ENCODE measurements at places on chromosomes 3 and 15. TPM values are rescaled to one million over a fixed set of nuclear protein-coding genes. Genes with fewer than 3 reads are reported as not detected.
A peak's percentile ranks its signal among the peaks of the same experiment; 100 is the strongest.

DUOXA2 gene
- not detected for total RNA-seq

DNA sequence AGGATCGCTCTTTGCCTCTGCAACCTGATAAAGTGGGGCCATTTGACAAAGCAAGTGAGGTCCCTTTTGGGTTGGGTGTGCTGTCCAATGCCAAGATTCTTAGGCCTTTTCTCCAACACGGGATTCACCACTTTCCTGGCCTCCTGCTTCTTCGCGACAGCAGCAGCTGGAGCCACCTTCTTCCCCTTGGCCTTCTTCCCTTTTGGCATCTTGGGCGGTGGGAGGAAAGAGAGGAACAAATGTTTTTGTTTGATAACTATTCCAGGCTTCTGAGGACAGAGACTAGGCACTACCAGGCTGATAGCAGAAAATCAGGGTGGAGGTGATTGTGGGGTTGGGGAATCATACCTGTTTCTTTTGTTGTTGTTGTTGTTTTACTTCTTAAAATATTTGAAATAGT is 30.0 kb upstream of the FAM81A start:
- DNase-seq, result no peak
- no peaks in the 10 kb centered on the region for H3K36me3 ChIP-seq
- H3K4me1 ChIP-seq, result no peaks in the 10 kb centered on the region
- H3K27ac ChIP-seq, result no peak overlapping the region
- H3K4me3 ChIP-seq, result no peak overlapping the region

GRCh38 chr3:6771171-6771570 is 89.7 kb upstream of the GRM7 start:
- peaks cover 5% of the 10 kb centered on the region for H3K36me3 ChIP-seq
- H3K27ac ChIP-seq, result no peak overlapping the region
- H3K27me3 ChIP-seq, result no peaks in the 10 kb centered on the region
- no peak for DNase-seq

DNA sequence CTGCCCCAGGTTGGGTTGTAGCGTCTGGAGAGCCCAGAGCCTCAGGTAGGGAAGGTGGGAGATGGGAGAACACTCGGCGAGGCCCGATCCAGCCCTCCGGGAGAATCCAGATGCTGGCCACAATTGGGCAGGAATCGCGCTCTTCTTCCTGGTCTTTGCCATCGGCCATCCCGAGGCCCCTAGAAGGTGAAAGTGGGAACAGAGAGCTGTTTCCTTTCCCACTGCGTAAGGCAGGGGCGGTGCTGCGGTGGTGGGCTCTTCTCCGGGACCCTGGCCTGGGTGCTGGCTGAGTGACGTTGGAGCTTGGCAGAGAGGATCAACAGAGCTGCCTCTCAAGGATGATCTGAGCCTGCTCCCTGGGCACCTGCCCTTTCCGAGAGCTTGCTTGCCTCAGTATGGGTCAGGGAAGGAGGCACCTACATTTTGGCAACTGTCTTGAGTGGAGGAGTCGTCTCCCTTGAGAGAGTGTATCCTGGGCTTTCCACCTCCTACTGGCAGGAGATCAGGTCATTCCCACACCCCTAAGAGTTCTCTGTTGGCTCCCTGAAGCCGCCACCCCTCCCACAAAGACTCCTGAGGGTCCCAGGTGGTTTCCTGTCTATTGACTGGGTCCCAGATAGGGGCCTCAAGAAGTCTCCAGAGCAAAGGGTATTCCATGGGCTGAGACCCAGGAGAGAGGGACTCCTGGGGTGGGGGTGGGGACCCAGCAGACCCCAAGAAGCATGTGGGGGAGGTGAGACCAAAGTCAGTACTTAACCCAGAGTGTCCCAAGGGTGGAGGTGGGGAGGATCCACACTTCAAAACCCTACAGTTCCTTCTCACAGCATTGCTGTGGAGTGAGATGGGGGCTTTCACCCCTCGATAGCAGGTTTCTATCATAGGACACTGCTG is 1.6 kb downstream of the C15orf39 start:
- peaks cover 15% of the 10 kb centered on the region for H3K36me3 ChIP-seq
- peak overlapping the region; percentile 88 for H3K4me3 ChIP-seq
- DNase-seq, result no peak
- H3K27me3 ChIP-seq, result no peaks in the 10 kb centered on the region
- peaks cover 6% of the 10 kb centered on the region for H3K4me1 ChIP-seq

DNA sequence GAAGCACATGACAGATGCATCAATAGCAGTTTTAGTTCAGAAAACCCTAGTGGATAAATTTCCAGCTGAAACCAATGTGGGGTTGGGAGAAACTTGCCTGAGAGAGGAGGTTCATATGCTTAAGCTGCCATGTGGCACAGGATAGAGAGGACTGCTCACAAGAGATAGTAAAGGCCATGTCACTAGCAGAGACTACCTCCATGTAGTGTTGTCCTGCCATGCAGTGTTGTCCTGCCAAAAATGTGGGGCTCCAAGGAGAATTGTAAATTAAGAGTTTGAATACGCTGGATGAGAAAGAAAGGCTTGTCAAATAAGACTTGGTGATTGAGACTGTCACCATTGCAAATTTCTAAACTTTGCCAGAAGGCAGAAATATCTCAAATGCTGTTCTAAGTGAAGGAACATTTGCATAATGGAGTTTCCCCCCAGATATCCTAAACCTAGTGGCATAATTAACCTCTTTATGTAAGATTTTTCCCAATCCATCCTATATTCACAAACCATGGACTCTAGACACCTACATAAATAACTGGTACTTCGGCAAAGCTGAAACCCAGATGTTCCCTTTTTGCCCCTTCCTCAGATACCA is 938.3 kb upstream of the ALCAM start:
- H3K36me3 ChIP-seq, result peaks cover 5% of the 10 kb centered on the region
- H3K27me3 ChIP-seq, result no peaks in the 10 kb centered on the region
- H3K27ac ChIP-seq, result no peak overlapping the region
- H3K4me3 ChIP-seq, result no peak overlapping the region
- no peaks in the 10 kb centered on the region for H3K4me1 ChIP-seq
- no peak for DNase-seq

ACKR2 gene
- total RNA-seq, result not detected

GRCh38 chr3:143811602-143812001 is 36.7 kb downstream of the SLC9A9 start:
- no peaks in the 10 kb centered on the region for H3K4me1 ChIP-seq
- no peaks in the 10 kb centered on the region for H3K27me3 ChIP-seq
- DNase-seq, result no peak
- no peaks in the 10 kb centered on the region for H3K36me3 ChIP-seq

- H3K4me3 ChIP-seq, result peak overlapping the region; percentile 70
- peak overlapping the region; percentile 42 for H3K27ac ChIP-seq
- H3K36me3 ChIP-seq, result peaks cover 36% of the 10 kb centered on the region
- H3K27me3 ChIP-seq, result no peaks in the 10 kb centered on the region
Observed at GRCh38 chr3:13347390-13347950, 72.7 kb downstream of the NUP210 start.

GRAMD2A gene
- total RNA-seq, result 1.3 TPM

CCDC80 gene
- 4.6 TPM for total RNA-seq

UCN2 gene
- total RNA-seq, result 0.68 TPM

MAP6D1 gene
- total RNA-seq, result 7.1 TPM

DNA sequence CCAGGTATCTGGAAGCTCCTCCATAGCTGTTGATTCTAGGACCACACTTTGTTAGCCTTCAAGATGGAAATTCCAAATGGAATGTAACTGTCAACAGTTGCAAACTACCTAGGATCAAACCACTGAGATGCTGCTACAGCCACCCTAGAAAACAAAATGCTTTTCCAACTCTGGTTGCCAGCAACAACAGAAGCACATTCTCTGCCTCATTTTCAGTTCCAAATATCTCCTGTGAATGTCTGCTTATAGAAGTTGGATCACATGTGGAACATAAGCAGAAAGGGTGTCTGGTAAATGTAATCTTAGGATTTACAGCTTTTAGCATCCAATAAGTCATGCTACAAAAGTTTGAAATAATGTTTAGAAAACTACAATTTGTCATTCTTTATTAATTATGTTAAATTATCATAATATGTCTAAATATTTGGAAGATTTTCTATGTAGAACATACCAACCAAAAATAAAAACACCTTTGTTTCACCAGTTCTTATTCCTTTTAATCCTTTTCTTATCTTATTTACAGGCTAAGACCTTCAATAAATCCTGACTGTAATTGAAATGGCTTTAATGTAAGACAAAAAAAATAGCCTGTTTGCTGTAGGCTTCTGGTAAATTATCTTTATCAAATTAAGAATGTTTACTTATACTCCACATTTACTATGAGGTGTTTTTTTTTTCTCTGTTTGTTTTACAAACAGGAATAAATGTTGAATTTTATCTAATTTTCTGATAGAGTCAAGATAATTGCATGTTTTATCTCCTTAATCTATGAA is 687.1 kb downstream of the IGSF11 start:
- no peak overlapping the region for H3K4me3 ChIP-seq
- H3K36me3 ChIP-seq, result peaks cover 3% of the 10 kb centered on the region
- no peak for DNase-seq
- H3K27ac ChIP-seq, result no peak overlapping the region

STARD5 gene
- 2.4 TPM for total RNA-seq

DNA sequence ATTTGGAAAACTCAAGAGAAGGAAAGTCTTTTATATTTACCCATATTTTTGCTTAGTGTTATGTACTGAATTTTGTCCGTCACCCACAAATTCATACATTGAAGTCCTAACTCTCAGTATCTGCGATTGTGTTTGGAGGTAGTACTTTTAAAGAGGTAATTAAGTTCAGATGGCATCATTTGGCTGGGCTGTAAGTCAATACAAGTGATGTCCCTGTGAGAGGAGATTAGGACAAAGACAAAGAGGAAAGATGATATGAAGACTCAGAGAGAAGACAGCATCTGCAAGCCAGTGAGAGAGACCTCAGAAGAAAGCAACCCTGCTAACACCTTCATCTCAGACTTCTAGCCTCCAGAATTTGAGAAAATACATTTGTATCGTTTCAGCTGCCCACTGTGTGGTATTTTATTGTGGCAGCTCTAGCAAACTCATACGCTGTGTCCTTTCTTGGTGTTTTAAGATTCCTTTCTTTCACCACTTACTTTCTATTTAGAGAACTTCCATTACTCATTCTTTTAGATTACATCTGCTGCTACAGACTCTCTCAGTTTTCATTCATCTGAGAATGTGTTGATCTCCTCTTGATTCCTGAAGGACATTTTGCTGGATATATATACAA is 17.0 kb downstream of the LRCH3 start:
- H3K4me3 ChIP-seq, result no peak overlapping the region
- H3K4me1 ChIP-seq, result no peaks in the 10 kb centered on the region
- H3K27me3 ChIP-seq, result no peaks in the 10 kb centered on the region
- no peak for DNase-seq
- peaks cover 2% of the 10 kb centered on the region for H3K36me3 ChIP-seq

HYPK gene
- 25.9 TPM for total RNA-seq

FAN1 gene
- 28.2 TPM for total RNA-seq

- no peak for DNase-seq
- H3K36me3 ChIP-seq, result no peaks in the 10 kb centered on the region
- no peak overlapping the region for H3K4me3 ChIP-seq
- no peak overlapping the region for H3K27ac ChIP-seq
- no peaks in the 10 kb centered on the region for H3K4me1 ChIP-seq
- H3K27me3 ChIP-seq, result no peaks in the 10 kb centered on the region
Observed at GRCh38 chr3:46850468-46850779, 12.8 kb downstream of the MYL3 start.

- no peaks in the 10 kb centered on the region for H3K27me3 ChIP-seq
- no peak overlapping the region for H3K27ac ChIP-seq
- H3K4me1 ChIP-seq, result no peaks in the 10 kb centered on the region
- no peak overlapping the region for H3K4me3 ChIP-seq
Observed at GRCh38 chr3:115814778-115815380, 191.6 kb downstream of the GAP43 start.

IMPG2 gene
- 0.02 TPM for total RNA-seq

DNA sequence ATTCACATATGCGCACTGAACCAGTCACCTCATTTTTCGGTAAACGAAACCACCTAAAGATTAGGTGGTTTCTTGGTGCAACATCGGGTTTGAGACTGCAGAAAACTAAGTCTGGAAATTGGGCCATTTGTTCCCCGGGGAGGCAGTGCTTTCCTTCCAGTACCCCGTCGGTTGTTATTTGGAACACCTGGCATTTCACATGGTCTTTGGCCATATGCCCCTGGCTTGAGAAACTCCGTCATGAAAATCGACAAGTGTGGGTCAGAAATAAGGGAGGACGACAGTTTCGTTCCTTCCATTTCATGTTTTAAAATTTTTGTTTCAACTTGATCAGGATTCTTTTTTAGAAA is 544 bp upstream of the GATM start:
- peak overlapping the region; percentile 77 for H3K4me3 ChIP-seq
- DNase-seq, result no peak
- H3K36me3 ChIP-seq, result no peaks in the 10 kb centered on the region
- no peak overlapping the region for H3K27ac ChIP-seq

GRCh38 chr3:58627941-58628340 is 38.6 kb downstream of the FAM3D start:
- H3K27ac ChIP-seq, result no peak overlapping the region
- H3K4me3 ChIP-seq, result no peak overlapping the region
- H3K4me1 ChIP-seq, result no peaks in the 10 kb centered on the region
- no peaks in the 10 kb centered on the region for H3K27me3 ChIP-seq
- H3K36me3 ChIP-seq, result no peaks in the 10 kb centered on the region
- no peak for DNase-seq

CCDC50 gene
- total RNA-seq, result 20.7 TPM

GRCh38 chr15:39127925-39128617 is 452.8 kb upstream of the THBS1 start:
- H3K36me3 ChIP-seq, result no peaks in the 10 kb centered on the region
- no peak overlapping the region for H3K27ac ChIP-seq
- peak; percentile 49 for DNase-seq
- peaks cover 4% of the 10 kb centered on the region for H3K4me1 ChIP-seq
- H3K27me3 ChIP-seq, result no peaks in the 10 kb centered on the region

DNA sequence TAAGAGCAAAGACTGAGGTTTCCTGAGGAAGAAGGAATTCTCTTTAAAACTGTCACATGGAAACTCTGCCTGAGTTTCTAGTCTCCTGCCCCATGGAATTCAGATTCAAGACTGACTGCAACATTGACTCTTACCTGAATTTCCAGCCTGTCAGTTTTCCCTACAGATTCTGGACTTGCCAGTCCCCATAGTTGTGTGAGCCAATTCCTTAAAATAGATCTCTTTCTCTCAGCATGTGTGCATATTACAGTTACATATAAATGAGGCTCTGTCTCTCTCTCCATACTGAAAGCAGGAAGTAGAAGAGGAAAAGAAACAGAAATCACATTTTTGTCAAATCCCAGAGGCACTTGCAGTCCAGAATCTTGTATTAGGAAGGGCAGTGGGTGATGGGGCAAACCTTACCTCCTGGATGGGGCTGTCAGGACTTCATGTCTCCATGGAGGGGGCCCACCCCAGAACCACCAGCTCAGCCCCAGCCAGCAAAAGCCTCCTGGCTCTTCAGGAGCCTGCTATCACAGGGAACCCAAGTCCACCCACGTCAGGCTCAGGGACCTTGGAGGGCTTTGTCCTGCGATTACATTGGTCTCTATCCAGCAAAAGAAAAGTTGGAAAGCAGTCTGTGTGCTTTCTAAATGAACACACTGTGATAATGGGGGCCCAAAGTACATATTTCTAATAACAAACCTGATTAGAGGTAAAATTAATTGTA is 18.8 kb upstream of the GOLGA8J start:
- H3K27me3 ChIP-seq, result no peaks in the 10 kb centered on the region
- no peaks in the 10 kb centered on the region for H3K4me1 ChIP-seq

- no peaks in the 10 kb centered on the region for H3K4me1 ChIP-seq
- DNase-seq, result no peak
- H3K27ac ChIP-seq, result no peak overlapping the region
- H3K36me3 ChIP-seq, result no peaks in the 10 kb centered on the region
Observed at GRCh38 chr15:96858694-96859093, 528.2 kb downstream of the NR2F2 start.

- no peaks in the 10 kb centered on the region for H3K36me3 ChIP-seq
- peak; percentile 85 for DNase-seq
- H3K4me1 ChIP-seq, result peaks cover 5% of the 10 kb centered on the region
- peaks cover 5% of the 10 kb centered on the region for H3K27me3 ChIP-seq
- H3K27ac ChIP-seq, result no peak overlapping the region
Observed at GRCh38 chr3:77038468-77038929, 1.4 kb upstream of the ROBO2 start.

MNS1 gene
- 4.3 TPM for total RNA-seq

MBNL1 gene
- 14.9 TPM for total RNA-seq
